ENCODE measurements at places on chromosomes 4 and X.

DNA sequence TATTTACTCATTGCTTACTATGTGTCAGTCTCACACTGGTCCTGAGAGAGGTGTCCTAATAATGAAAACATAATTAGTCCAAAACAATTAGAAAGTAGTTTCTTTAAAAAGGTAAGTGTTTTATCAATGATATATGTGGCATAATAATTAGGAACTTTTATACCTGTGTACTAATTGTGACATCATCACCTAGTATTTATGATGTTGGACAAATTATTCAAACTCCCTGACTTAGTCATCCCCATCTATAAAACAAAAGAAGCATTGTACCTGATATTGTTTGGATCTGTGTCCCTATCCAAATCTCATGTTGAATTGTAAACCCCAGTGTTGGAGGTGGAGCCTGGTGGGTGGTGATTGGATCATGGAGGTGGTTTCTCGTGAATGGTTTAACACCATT is 15.8 kb upstream of the ARHGEF38 start:
- no peak for DNase-seq

DNA sequence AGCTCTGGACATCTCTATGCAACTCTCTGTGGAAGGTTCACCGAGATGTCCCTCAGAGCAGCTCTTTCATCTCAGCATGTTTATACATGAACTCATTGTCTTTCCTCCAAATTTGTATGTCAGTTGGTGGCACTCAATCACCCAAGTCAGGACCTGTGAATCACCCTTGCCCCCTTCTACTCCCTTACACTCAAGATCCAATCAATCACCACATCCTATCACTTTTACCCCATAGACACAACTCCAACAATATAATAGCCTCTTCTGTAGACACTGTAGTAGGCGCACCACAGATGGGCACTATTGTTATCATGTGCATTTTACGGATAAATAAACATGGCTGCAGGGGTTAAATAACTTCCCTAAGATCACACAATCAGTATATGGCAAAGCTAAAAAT is 41.3 kb upstream of the IRF2 start:
- no peak for DNase-seq

DNA sequence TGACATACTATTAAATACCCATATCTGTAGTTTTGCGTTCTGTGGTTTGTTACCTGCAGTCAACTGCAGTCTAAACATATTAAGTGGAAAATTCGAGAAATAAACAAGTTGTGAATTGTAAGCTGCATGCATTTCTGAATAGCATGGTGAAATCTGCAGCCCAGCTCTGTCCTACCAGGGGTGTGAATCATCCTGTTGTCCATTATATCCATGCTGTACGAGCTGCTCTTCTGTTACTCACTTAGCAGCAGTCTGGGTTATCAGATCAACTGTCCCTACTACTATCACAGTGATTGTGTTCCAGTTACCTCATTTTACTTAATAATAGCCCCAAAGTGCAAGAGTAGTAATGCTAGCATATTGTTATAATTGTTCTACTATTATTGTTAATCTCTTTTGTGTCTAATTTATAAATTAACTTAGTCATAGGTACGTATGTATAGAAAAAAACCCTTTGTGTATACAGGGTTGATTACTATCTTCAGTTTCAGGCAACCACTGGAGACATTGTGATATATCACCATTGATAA is 173.7 kb upstream of the FAT4 start:
- no peak for DNase-seq

DNA sequence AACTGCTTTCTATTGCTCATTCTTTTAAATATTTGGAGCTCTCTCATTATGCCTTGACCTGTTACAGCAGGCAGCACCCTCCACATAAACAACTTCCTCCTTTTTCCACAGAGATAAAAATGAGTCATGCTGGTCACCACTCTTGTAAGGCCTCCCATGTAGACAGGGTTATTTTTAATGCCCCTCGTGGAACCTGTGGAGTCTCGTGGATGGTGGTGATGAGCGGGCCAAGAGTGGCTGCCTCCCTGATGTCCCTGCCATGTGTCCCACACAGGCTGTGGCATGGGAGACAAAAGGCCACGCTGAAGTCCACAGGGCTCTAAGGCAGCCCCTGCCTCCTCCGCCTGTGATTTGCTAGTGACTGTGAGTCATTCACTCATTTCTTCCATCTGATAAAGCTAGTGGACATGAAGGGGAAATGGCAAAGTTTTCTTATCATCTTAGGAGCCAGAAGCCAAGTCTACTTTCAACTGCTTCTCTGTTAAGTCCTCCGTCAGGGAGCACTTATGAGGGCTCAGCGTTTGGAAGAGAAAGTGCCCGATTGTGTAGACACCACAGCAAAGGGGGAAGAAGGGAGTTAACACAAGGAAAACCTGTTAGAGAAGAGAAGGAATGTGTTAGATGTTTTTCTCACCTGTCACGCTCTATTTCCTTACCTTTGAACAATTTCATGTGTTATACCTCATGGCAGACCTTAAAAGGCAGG is 121.6 kb upstream of the FAT1 start:
- no peak for DNase-seq

DNA sequence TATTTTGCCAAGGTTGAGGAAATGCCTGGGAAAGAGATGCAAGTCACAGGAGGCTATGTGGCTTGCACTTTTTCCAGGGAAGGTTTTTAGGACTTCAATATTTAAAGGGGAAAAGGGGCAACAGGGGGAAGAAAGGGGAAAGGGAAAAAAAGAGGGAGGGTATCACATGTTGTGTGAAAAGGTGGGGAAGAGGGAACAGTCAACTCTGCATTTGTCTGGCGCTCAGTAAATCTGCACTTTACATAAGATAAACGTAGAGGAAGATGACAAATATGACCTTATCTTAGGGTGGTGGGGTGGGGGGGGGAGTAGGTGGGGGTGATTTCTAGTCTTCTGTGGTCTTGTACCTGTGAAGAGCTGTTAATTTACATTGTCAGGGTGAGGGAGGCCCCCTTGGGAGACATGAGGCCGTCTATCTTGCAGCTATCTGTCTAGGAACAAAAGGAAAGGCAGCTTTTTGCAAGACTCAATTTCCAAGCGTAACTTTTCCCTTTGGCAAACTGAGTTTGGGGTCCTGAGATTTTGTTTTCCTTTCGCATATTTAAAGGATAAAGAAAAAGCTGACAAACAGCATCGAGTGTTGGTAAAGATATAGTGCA is 71.5 kb upstream of the UCP1 start:
- no peak for DNase-seq

DNA sequence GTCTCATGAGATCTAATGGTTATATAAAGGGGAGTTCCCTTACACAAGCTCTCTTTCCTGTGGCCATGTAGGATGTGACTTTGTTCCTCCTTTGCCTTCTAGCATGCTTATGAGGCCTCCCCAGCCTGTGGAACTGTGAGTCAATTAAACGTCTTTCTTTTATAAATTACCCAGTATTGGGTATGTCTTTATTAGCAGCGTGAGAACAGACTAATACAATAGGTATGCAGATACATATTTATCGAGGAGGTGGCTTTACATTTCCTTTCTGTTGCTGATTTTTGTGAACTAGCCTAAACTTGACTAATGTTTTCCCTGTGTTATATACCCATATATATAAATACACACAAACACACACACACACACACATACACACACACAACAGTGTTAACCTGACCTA is 80.2 kb downstream of the VCX2 start:
- DNase-seq: no peak

DNA sequence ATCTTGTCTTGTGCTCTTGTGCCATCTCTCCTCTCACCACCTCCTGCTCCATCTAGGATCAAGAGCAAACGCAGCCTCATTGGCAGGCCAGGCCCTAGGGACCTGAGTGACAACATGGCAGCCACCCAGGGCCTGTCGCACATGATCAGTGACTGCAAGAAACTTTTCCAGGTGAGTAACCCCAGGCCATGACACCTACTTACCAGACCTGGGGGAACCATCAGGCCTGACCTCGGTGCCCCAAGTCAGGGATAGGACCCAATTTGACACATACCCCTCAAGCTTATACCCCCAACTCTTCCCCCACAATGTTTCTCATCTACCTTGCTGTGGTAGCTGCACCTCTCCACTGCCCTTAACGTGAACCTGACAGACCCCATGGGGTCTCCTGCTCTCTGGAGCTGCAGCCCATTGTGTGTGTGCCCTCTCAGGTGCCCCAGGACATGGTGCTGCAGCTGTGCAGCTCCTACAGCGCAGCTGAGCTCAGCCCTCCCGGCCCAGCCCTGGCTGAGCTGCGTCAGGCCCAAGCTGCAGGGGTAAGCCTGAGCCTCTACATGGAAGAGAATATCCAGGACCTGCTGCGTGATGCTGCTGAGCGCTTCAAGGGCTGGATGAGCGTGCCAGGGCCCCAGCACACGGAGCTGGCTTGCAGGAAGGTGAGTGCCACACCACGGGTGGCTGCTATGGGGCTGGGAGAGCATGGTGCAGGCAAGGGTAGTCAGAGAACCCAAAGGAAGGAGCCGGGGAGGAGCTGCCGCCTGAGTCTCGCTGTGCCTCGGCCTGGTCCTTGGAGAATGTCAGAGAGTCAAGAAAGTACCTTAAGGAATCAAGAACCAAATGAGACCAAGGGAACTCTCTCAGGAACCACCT is 74.8 kb downstream of the STARD8 start:
- no peak for DNase-seq

- no peak for DNase-seq
Measured at GRCh38 chrX:38268011-38268410, 47.3 kb upstream of the SRPX start.

DNA sequence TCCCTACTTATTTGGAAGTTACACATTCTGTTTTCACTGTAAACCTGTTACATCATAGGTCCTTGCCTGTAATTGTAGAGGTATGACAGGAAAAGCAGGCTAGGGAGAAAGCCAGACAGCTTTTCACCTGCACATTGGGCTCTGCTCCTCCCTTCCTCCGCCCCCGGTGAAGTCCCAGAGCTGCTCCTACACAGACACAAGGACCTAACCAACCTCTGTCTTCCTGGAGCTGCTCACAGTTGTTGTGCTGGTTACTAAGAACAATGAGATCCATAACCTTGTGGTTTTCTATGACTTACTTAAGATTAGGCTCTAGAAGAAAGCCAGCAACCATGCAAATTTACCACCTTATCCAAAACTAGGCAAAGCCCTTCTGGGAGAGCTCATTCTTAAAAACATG is 40.0 kb downstream of the MOSPD2 start:
- DNase-seq: no peak

- no peak for DNase-seq
Measured at GRCh38 chr4:38610521-38610920, 53.5 kb upstream of the KLF3 start.

GRCh38 chr4:73139245-73139644 is 69.7 kb upstream of the COX18 start:
- no peak for DNase-seq

DNA sequence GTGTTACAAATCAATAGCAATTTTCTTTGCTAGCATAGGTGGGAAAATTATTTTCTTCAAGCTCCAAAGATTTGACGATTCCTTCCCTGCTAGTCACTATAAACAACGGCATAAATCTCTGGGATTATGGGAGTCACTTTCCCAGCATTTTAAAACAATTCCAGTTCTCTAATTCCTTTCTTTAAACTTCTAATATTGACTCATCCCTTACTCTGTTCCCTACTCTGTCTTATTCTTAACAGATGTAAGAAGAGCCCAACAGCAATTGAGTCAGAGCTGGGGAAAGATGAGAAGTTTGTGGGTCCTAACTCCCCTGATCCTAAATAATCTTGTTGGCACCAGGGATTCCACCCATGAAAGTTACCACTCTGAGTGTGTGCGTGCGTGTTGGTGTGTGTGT is 47.4 kb upstream of the IL21 start:
- no peak for DNase-seq

- no peak for DNase-seq
Measured at GRCh38 chr4:102994803-102995202, 24.7 kb downstream of the SLC9B1 start.

GRCh38 chrX:25851141-25851540 is 287.0 kb upstream of the MAGEB18 start:
- no peak for DNase-seq

- no peak for DNase-seq
Measured at GRCh38 chr4:85534120-85534519, 59.2 kb downstream of the ARHGAP24 start.

- no peak for DNase-seq
Measured at GRCh38 chrX:40952855-40953254, 132.4 kb upstream of the USP9X start.

GRCh38 chr4:47839259-47839658 is 1.4 kb upstream of the CORIN start:
- no peak for DNase-seq

GRCh38 chr4:183832776-183833450 is 72.2 kb upstream of the STOX2 start:
- no peak for DNase-seq

GRCh38 chrX:39688576-39689375 is 409.0 kb downstream of the BCOR start:
- no peak for DNase-seq

GRCh38 chr4:60396341-60397049 is 803.6 kb upstream of the ADGRL3 start:
- no peak for DNase-seq

- peak; percentile 5 for DNase-seq
Measured at GRCh38 chr4:86757468-86757867, 91.7 kb downstream of the SLC10A6 start.

DNA sequence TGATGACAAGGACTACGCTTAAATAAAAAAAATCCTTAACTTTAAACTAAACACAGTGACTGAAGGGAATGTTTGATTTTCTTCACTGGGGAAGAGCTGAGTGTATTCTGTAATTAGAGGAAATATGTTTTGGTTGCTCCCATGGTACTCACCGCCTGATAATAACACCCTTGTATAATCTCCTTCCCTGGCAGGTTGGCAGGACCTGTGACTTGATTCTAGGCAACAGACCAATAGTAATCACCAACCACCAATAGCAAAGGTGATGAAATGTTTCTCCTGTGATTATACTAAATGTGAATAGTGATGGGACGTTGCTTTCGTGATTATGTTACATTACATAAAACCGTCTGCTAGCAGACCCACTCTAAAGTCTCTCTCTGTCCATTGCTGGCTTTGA is 536.8 kb upstream of the CPEB2 start:
- no peak for DNase-seq

DNA sequence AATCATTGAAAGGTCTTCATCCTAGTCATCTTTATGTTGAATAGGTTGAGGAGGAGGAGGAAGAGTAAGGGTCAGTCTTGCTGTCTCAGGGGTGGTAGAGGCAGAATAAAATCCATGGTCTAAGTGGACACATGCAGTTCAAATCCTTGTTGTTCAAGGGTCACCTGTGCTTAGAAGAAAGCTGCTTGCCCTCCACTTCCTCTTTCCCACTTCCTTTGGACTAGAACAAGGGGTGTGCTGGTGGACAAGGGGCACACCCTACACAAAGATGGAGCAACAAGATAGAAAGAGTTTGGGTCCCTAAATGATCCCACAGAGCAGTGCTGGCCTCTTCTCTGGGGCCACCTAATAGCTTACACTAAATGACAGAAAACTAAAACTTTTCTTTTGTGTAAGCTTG is 47.9 kb downstream of the HSD17B13 start:
- DNase-seq: no peak

GRCh38 chr4:101020956-101021355 is 326.4 kb downstream of the PPP3CA start:
- DNase-seq: no peak

DNA sequence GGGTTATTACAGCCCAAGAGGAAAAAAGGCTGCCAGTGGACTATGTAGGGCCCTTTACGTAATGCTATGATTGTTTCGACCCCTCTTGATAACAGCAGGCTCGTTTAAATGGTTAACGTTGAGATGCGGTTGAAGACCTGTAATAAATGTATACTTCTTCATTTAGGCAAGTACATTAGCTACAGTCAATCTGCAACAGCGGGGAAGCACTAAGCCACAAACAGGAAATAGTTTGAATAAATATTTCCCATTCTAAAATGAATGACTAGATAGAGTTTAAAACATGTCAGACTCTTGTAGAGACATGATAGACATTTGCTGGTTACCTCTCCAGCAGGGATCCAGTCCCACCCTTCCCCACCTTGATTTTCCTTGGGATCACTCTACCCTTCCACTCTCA is 38.1 kb upstream of the STIM2 start:
- DNase-seq: no peak

Data from NCI-H1436 (cell line).